Stimulated activated CD8-positive, alpha-beta memory T cell treated with anti-CD3 and anti-CD28 coated beads, Interleukin-2, amount 100 ng/mL, for 1 hour (primary cell): ENCODE measurements at places on chromosomes 11 and 22.

DNA sequence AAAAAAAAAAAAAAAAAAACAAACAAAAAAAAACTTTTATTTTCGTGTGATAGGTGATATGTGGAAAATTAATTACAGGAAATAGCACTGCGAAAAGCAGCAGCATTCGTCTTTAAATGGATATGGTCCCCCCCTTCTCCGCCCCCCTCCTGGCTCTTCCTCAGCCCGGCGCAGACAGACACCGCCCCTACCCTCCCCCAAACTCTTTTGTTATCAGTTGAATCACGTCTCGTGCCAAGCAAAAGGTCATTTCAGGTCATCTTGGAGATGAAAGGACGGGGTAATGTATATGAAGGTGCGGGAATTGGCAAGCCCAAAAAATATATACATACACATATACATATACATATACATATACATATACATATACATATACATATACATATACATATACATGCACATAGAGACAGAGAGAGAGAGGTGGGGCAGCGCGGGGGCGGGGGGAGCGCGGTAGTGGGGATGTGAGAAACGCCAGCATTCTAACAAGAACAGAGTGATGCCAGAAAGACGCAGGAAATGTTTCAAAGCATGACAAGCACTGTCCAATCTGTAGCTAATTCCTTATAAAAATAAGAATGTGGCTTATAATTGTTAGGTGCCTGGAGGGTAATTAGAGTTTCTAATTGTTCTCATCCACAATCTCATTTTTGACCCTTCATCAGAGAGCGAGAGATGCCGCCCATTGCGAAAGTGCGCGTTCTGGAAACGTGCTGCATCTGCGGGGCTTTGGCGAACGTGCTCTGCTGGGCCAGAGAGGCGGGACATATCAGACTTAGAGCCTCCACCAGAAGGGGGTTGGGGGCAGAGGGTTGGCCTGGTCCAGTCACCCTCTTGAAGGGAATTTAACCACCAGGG is 214.5 kb upstream of the UBASH3B start:
- DNase-seq: no peak

GRCh38 chr11:104623518-104623917 is 274.7 kb downstream of the CASP12 start:
- no peak for DNase-seq

DNA sequence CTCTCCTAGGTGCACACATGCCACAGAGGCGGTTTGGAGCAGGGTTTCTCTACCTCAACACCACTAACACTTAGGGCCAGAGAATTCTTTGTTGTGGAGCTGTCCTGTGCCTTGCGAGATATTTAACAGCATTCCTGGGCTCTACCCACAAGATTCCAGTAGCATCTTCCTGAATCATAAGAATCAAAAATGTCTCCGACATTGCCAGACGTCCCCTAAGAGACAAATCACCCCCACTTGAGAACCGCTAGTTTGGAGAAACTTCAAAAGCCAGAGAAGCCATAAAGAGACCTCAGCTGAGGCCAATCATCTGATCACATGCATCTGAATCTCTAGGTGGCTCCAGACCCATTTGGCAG is 16.1 kb downstream of the MFNG start:
- DNase-seq: no peak

DNA sequence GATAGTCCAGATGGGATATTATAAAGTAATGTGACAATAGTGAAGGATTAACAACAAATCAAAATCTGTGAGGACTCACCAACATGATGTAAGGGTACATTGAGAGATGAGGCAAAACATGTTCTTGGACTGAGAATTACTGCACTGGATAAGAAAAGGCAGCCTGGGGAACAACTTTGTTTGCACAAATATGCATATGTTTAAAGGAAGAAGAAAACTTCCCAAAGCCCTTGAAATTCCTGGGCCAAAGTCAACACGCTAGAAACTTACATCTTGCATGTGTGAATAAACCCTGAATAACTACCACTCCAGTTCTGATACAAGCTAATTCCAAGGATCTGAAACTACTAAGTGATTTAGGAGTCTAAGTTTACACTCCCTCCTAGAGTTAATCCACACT is 1.1 kb downstream of the OR52A5 start:
- no peak for DNase-seq

GRCh38 chr11:4704054-4704789 is at the start of gene MMP26:
Gene MMP26, plus strand, starts transcription at chr11:4704784.
- DNase-seq: no peak

- DNase-seq: no peak
These were observed 37.8 kb upstream of the TH start for GRCh38 chr11:2209370-2209801.

GRCh38 chr11:67502328-67502979 is 2.7 kb downstream of the PITPNM1 start:
- DNase-seq: no peak

- DNase-seq: no peak
These were observed 102.7 kb upstream of the ANO3 start for GRCh38 chr11:26229257-26229656.

- DNase-seq: no peak
These were observed 25.2 kb upstream of the PLET1 start for GRCh38 chr11:112285841-112286311.

GRCh38 chr11:94840209-94840608 is 72.1 kb downstream of the AMOTL1 start:
- DNase-seq: no peak
